CD4-positive, CD25-positive, alpha-beta regulatory T cell (primary cell): ENCODE measurements at places on chromosomes 5 and 9. TPM values are rescaled to one million over a fixed set of nuclear protein-coding genes. Genes with fewer than 3 reads are reported as not detected.

Gene PCDHB12
- not detected for polyA plus RNA-seq

Gene HACD4
- 9.9 TPM for polyA plus RNA-seq

Gene NUTM2G
- polyA plus RNA-seq: not detected

Gene PLPP1
- 7.9 TPM for polyA plus RNA-seq

Gene PCDHA4
- polyA plus RNA-seq: not detected

Gene CDH9
- polyA plus RNA-seq: not detected

Gene SPINK5
- polyA plus RNA-seq: not detected

Gene FLT4
- 1.2 TPM for polyA plus RNA-seq

- no peak for DNase-seq
Observed at GRCh38 chr9:17613758-17614157, 34.9 kb downstream of the SH3GL2 start.

DNA sequence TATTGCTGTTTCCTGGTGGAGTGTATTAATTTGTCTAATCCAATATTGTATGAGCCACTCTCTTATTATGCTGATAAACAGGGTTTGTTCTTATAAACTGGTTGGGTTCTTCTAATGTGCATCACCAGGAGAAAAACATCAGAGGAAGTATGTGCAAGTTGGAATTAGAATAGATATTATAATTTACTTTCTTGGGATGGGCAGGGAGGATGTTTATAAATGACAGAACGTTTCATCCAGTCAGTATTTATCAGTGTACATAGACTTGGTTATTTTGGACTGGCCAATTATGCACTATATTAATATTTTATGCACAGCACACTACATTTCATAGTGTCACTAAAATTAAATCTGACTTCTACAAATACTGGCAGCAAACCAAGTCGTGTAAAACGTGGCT, 495.8 kb downstream of the PSAT1 start:
- no peak for DNase-seq

- no peak for DNase-seq
Observed at GRCh38 chr5:59164041-59164830, 581.4 kb downstream of the RAB3C start.

GRCh38 chr5:57650360-57651069, 167.9 kb upstream of the ACTBL2 start:
- DNase-seq: no peak

DNA sequence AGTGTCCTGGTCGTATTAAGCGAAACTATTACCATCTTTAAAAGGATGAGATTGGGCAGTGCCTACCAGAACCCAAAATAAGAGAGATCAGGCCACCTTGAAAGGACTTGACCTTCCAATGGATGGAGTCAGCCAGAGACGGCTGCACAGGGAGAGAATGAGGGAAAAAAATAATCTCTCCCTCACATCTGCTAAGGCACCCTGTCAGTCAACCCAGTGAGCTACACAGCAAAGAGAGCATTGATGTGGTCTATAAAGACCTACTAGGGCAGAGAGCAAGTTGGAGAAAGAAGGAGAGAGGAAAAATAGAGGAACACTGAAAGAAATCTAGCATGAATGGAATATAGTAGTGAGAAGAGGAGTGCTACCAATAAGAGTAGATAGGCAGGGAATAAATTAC, 68.0 kb upstream of the FTMT start:
- DNase-seq: no peak

- no peak for DNase-seq
Observed at GRCh38 chr9:2645569-2645968, 24.0 kb downstream of the VLDLR start.

DNA sequence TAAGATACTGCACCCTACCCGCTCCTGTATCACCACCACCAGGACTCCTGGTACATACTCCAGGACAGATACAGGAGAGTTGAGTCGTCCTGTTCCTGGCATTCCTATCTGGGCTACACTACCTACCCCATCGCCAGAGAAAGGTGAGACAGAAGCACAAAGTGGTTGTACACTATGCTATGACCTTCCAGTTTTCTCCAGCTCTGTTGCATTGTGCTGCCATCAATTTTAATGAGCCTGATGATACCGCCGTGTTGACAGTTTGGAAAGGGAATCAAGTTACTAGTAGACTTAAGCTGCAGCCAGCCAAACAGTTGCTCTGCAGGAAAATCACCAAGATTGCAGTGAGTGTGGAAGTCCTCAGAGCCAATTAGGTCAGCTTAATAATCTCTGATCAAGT, 35.2 kb downstream of the ANP32B start:
- DNase-seq: no peak

DNA sequence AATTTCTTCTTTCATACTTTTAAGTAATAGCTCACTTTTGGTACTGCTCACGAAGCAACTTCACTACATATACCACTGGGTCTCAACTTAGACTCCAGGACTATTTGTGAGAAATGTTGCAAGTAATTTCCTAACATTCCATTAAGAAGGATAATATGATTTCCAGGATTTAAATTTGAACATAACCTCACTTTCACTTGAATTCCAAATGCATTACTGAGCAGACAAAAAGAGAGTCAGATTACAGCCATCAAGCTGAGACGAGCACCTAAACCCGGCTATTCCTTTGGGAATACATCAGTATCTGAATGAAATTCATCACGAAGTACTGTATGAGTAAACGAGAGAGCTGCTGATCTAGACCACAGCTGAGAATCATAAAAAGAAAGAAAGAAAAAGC, 47.3 kb downstream of the LIFR start:
- no peak for DNase-seq

DNA sequence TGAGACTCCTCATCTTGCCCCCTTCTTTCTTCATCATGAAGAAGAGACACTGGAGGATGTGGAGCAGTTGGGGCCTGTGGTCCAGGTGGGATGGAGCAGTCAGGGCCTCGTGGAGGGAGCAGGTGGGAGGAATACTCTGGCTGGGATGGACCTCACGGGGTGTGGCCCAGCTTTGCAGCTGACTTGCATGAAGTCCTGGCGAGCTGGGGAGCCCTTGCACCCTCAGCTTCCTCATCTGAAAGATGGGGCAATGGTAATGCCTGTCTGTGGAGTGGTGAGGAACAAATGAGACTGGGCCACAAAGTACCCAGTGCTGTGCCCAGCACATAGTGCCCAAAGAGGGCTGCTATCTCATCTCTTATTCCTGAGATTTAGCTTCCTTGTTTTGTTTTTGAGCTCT, 91.5 kb downstream of the DAB2IP start:
- DNase-seq: no peak

- no peak for DNase-seq
Observed at GRCh38 chr5:4862500-4862899, 277.6 kb upstream of the ADAMTS16 start.

DNA sequence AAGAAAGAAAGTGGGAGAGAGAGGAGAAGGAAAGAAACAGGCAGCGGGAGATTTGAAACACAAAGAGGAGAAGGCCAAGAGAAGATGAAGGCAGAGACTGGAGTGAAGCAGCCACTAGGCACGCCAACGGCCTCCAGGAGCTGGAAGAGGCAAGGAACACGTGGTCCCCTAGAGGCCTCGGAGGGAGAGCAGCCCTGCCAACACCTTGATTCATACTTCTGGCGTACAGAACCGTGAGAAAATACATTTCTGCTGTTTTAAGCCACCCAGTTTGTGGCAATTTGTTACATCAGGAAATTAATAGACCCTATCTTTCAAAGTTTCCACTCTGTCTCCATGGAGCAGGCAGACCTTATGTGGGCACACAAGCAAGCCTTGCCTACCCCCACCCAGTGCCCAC, 133.4 kb downstream of the ACTL7B start:
- DNase-seq: no peak
